ENCODE measurements at places on chromosomes 12 and 14. TPM values are rescaled to one million over a fixed set of nuclear protein-coding genes. Genes with fewer than 3 reads are reported as not detected.
A peak's percentile ranks its signal among the peaks of the same experiment; 100 is the strongest.

Gene PLCZ1
- total RNA-seq = not detected

- H3K27me3 ChIP-seq = no peaks in the 10 kb centered on the region
- H3K4me3 ChIP-seq = no peak overlapping the region
- no peaks in the 10 kb centered on the region for H3K36me3 ChIP-seq
- no peak for DNase-seq
- no peak overlapping the region for H3K27ac ChIP-seq
Observed at GRCh38 chr12:122811777-122812176, 23.5 kb upstream of the HIP1R start.

GRCh38 chr14:67646131-67646530 lies 26.4 kb downstream of the ARG2 start:
- H3K4me3 ChIP-seq = no peak overlapping the region
- H3K27ac ChIP-seq = no peak overlapping the region
- no peaks in the 10 kb centered on the region for H3K4me1 ChIP-seq
- H3K36me3 ChIP-seq = peaks cover 5% of the 10 kb centered on the region
- no peaks in the 10 kb centered on the region for H3K27me3 ChIP-seq
- no peak for DNase-seq

DNA sequence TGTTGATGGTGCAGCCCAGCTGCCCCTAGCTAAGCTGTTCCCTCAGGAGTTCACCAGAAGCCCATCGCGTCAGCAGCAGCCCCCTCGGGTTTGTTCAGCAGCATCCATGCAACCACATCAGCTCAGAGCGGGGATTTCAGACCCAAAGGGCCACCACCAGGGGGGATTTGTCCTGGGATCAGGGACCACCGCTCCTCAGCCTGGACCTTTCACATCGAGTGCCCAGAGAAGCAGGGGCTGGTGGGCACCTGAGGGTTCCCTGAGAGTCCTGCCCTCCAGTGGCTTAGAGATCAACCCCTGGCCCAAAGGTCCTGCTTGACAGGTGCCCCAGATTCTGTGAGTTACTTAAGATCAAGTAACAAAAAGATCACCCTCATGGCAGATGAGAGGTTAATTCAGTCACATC lies 65.9 kb upstream of the C14orf180 start:
- no peaks in the 10 kb centered on the region for H3K27me3 ChIP-seq
- no peaks in the 10 kb centered on the region for H3K36me3 ChIP-seq
- no peak for DNase-seq
- H3K4me1 ChIP-seq = no peaks in the 10 kb centered on the region
- no peak overlapping the region for H3K27ac ChIP-seq

Gene HCAR2
- total RNA-seq = not detected

- no peak overlapping the region for H3K4me3 ChIP-seq
- H3K27ac ChIP-seq = no peak overlapping the region
- H3K4me1 ChIP-seq = no peaks in the 10 kb centered on the region
- H3K27me3 ChIP-seq = no peaks in the 10 kb centered on the region
Observed at GRCh38 chr14:36723530-36723929, 61.9 kb downstream of the PAX9 start.

DNA sequence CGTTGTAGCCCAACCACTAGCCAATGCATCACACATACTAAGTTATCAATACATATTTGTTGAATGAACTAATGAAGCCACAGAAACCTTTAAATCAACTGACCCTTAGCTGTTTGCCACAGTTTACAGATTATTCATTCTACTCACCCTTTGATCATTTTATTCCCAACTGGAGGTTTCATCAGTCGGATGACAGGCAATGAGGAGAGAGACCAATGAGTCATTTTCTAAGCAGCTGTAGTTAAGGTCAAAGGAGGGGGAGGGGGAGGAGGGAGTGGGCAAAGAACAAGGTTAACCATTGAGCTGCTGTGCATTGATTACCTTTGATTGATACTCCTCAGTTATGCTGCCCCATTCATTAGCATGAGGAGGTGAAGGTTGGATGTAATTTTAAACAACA lies 469.5 kb downstream of the VRK1 start:
- no peaks in the 10 kb centered on the region for H3K36me3 ChIP-seq
- DNase-seq = no peak
- H3K4me3 ChIP-seq = no peak overlapping the region

- H3K27ac ChIP-seq = no peak overlapping the region
- H3K4me3 ChIP-seq = no peak overlapping the region
- no peak for DNase-seq
- H3K27me3 ChIP-seq = no peaks in the 10 kb centered on the region
- H3K36me3 ChIP-seq = no peaks in the 10 kb centered on the region
Observed at GRCh38 chr14:63193236-63193635, 11.0 kb upstream of the RHOJ start.

GRCh38 chr14:26200687-26201086 lies 397.1 kb downstream of the NOVA1 start:
- no peaks in the 10 kb centered on the region for H3K36me3 ChIP-seq
- H3K27ac ChIP-seq = no peak overlapping the region
- no peak overlapping the region for H3K4me3 ChIP-seq
- no peaks in the 10 kb centered on the region for H3K4me1 ChIP-seq
- peaks cover 12% of the 10 kb centered on the region for H3K27me3 ChIP-seq
- DNase-seq = no peak

Gene ITGA5
- total RNA-seq = 37.7 TPM

Gene RCOR1
- 22.7 TPM for total RNA-seq

- H3K27ac ChIP-seq = no peak overlapping the region
- DNase-seq = no peak
- H3K4me1 ChIP-seq = no peaks in the 10 kb centered on the region
Observed at GRCh38 chr12:19138956-19139355, 9.4 kb downstream of the PLEKHA5 start.

Gene KCNC2
- not detected for total RNA-seq

GRCh38 chr12:57521525-57522010 lies 1.1 kb upstream of the MBD6 start:
- peaks cover 65% of the 10 kb centered on the region for H3K4me1 ChIP-seq
- H3K27me3 ChIP-seq = no peaks in the 10 kb centered on the region
- DNase-seq = peak; percentile 58
- H3K27ac ChIP-seq = peak overlapping the region; percentile 97

Measured in transverse colon (tissue), 4 donors.